GM12864 (cell line): ENCODE measurements at places on chromosomes 4 and X.

GRCh38 chr4:166146806-166147540, 273.9 kb downstream of the TLL1 start:
- DNase-seq: no peak

- no peak for DNase-seq
These were observed 18.5 kb upstream of the RBPJ start for GRCh38 chr4:26302031-26302899.

DNA sequence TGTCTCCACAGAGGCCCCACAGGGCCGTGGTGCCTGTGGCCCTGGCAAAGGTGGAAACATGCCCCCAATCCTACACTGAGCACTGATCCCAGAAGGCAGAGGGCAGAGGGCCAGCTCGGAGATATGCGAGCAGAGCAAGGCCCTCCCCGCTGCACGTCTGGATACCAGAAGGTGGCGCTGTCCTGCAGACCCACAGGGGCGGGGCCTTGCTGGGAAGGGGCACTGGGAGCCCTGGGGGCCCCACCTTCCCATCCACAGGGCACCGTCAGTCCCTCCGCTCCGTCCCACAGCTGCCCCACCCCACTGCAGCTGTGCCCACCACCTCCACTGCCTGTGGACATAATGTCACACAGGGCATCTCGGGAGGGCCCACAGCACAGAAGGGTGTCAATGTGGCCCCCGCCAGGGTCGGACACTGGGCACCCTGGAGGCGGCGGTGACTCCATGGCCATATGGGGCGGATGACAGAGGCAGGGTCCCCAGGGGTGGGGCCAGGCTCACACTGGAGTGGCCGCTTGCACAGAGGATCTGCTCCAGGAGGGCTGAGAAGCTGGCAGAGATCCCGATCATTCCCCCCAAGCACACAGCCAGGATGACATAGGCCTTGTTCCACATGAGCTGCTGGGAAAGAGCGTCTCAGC, 4.8 kb downstream of the SLC49A3 start:
- no peak for DNase-seq

GRCh38 chr4:2812612-2813354, 19.9 kb downstream of the SH3BP2 start:
- no peak for DNase-seq

DNA sequence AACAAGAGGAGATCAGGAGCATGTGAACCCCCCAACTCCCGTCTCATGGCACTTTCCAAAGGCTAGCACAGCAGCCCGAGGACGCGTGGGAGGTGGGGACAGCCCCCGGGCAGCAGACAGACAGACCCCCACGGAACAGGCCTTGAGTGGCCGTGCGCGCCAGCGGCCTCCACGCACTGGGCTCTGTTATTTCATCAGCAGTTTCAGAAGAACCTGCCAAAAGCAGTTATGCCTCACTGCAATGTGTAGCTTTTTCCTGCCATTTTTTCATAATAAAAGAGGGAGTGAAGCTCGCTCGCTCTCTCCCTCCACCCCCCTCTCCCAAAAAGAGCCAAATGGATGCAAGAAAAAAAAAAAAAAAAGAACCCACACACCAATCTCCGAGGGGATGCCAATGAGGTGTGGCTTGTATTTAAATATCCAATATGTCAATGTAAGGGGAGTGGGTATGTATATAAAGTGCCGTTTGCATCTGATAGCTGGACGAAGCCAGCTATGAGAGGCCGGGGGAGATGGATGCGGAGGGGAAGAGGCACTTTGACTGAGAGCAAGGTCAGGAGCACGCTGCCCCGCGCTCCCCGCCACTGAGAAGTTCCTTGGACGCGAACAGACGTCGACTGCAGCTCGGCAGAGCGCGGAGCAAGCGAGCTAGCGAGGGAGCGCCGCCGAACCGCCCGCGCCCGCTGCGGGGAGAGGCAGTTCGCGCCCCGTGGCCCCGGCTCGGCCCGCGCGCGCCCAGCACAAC, at the start of gene FGF16:
FGF16 (plus strand) TSS at position 482 of the 745 bp plus-strand sequence. CDS start 286 bp downstream, outside the sequence.
- no peak for DNase-seq

DNA sequence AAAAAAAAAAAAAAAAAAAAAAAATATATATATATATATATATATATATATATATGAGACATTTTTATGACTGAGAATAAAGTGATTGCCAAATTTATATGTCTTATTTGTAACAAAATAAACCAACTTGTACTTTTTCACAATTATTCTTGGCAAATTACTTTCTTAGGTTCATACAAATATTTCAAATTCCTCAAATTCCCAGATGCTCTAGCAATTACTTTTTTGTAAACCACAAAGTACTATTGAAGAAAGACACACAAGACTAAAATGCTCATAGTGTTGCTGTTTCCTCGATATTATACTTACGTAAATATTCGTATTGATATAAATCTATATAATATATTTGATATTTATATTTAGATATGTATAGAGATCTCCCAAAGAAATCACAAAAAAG, 390.0 kb downstream of the FAT4 start:
- no peak for DNase-seq

GRCh38 chr4:86908251-86908657, 16.0 kb upstream of the C4orf36 start:
- no peak for DNase-seq

DNA sequence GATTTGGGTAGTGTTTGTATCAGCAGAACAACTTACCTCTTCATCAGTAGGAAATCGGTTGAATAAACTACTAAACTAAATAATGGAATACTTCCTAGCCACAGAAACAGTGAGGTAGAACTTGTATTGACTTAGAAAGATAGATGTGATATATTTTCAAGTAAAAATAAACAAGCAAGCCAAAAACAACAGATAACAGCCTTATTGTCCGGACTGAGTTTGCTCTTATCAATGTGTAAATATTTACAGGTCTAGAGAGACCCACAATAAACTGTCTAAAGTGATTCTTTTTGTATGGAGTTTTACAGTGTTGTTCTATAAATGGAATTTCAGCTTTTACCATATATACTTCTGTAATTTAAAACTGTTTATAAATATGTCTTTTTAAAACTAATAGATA, 721.8 kb downstream of the ADGRL3 start:
- no peak for DNase-seq
